A549 treated with RU486 at 1 μM for 4 hours (cell line): ENCODE measurements at places on chromosomes 6 and 20. TPM values are rescaled to one million over a fixed set of nuclear protein-coding genes. Genes with fewer than 3 reads are reported as not detected.

Gene PBOV1
- not detected in 5 replicates for total RNA-seq

Gene TSBP1
- not detected in 5 replicates for total RNA-seq

Gene FAM184A
- total RNA-seq: 0.07 TPM in 1 of 5 replicates, not detected in the others

Gene TFAP2B
- not detected in 5 replicates for total RNA-seq

Gene PAK5
- total RNA-seq: not detected in 5 replicates

Gene OXT
- not detected in 5 replicates for total RNA-seq

Gene CPNE5
- total RNA-seq: 0.05 to 0.15 TPM (median 0.08 TPM) in 4 of 5 replicates, not detected in the other

Gene NFS1
- total RNA-seq: 27.9 to 38.0 TPM (median 32.2 TPM) in 5 replicates

Gene FOXQ1
- total RNA-seq: 3.5 to 7.5 TPM (median 6.7 TPM) in 5 replicates

Gene CNR1
- total RNA-seq: 0.30 to 0.66 TPM (median 0.55 TPM) in 5 replicates

Gene TDRD6
- total RNA-seq: not detected in 5 replicates

Gene CRISP3
- 0.06 TPM in 1 of 5 replicates, not detected in the others for total RNA-seq
